ENCODE measurements at places on chromosomes 3 and 15. TPM values are rescaled to one million over a fixed set of nuclear protein-coding genes. Genes with fewer than 3 reads are reported as not detected.

DNA sequence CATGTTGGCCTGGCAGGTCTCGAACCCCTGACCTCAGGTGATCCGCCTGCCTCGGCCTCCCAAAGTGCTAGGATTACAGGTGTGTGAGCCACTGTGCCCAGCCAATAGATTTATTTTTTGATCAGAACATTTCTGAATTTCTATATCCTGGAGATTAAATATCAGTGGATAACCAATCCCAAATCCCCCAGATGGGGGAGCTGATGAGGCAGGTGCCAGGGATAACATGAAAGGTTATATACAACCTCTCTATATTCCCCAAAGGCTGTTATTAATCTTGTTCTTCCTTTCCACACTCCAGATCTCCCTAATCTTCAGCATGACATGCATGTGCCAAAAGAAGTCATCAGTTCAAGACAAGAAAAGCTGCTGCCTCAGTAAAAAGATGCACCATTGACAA lies 112.3 kb downstream of the WDR76 start:
- peaks cover 2% of the 10 kb centered on the region for H3K4me1 ChIP-seq
- no peak for DNase-seq
- H3K27ac ChIP-seq: no peak overlapping the region
- H3K36me3 ChIP-seq: no peaks in the 10 kb centered on the region
- H3K4me3 ChIP-seq: no peak overlapping the region
- no peaks in the 10 kb centered on the region for H3K27me3 ChIP-seq

The CFAP100 gene
- not detected for polyA plus RNA-seq

DNA sequence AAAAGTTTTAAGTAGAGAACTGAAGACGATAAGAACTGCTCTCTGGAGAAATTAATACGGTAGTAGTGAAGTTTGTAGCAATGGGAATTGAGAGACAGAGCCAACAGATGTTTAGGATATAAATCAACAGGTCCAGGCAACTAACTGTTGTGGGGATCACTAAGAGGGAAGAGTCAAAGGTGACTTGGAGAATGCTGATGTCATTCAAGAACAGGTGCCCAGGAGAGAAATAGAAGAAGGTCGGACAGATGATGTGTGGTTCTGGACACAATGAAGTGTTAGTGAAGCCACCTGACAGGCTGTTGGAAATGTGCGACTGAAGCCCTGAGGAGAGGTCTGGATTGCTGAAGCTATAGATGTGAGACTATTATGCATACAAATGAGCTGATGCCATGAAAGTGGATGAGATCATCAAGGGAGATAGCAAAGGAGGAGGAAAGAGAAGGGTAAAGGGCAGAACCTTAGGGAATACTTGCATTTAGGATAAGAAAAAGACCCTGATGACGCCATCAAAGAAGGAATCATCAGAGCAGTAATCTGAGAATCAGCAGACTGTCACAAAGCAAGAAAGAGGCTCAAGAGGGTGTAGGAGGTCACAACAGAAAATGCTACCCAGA lies 183.7 kb downstream of the FRMD5 start:
- H3K36me3 ChIP-seq: no peaks in the 10 kb centered on the region
- H3K4me3 ChIP-seq: no peak overlapping the region
- peaks cover 21% of the 10 kb centered on the region for H3K4me1 ChIP-seq
- no peaks in the 10 kb centered on the region for H3K27me3 ChIP-seq
- H3K27ac ChIP-seq: no peak overlapping the region

GRCh38 chr15:40307421-40308211 lies at the start of gene PLCB2:
Gene PLCB2, minus strand, starts transcription at chr15:40307935. Its CDS starts 263 bp downstream, at chr15:40307672.
- H3K4me1 ChIP-seq: no peaks in the 10 kb centered on the region
- H3K36me3 ChIP-seq: no peaks in the 10 kb centered on the region
- no peak for DNase-seq

The CRYGS gene
- 1.1 TPM for polyA plus RNA-seq

DNA sequence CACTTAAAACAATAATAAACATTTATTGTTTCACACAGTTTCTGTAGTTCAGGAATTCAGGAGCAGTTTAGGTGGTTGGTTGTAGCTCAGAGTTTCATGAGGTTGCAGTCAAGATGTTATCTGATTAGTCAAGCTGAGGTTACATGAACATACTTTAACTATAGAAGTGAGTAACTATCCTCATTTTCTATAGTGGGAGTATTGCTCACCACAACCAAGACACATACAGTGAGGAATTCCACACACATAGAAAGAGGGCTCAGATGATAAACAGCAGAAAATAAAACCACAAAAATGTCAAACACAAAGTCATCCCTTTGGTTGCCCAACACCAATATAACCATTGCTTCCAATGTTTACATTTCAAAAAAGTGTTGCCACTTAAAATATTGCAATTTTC lies 13.6 kb downstream of the SCN11A start:
- H3K4me3 ChIP-seq: no peak overlapping the region
- H3K27me3 ChIP-seq: no peaks in the 10 kb centered on the region
- no peak overlapping the region for H3K27ac ChIP-seq
- peaks cover 7% of the 10 kb centered on the region for H3K4me1 ChIP-seq
- no peaks in the 10 kb centered on the region for H3K36me3 ChIP-seq

GRCh38 chr3:29889215-29889614 lies 608.3 kb downstream of the RBMS3 start:
- DNase-seq: no peak
- no peaks in the 10 kb centered on the region for H3K36me3 ChIP-seq
- no peaks in the 10 kb centered on the region for H3K4me1 ChIP-seq
- H3K4me3 ChIP-seq: no peak overlapping the region
- no peaks in the 10 kb centered on the region for H3K27me3 ChIP-seq
- no peak overlapping the region for H3K27ac ChIP-seq

DNA sequence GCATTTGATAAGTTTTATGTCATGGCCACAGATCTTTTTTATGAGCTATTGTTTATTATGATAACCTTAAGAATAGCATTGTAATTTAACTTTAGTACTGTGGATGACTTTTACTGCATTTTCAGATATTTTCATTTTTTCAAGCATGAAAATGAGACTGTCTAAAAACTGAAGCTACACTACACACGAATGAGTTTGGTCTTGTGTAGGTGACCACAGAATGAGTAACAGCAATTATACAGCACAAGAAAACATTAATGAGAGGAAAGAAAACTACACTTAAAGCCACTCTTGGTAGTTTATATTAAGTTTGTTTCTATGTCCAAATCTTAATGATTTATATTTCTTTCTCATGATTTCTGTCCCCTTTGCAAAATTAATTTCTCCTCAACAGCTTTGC lies 809.2 kb downstream of the NAALADL2 start:
- no peak overlapping the region for H3K27ac ChIP-seq
- no peaks in the 10 kb centered on the region for H3K27me3 ChIP-seq
- H3K4me3 ChIP-seq: no peak overlapping the region
- no peaks in the 10 kb centered on the region for H3K4me1 ChIP-seq
- no peak for DNase-seq

DNA sequence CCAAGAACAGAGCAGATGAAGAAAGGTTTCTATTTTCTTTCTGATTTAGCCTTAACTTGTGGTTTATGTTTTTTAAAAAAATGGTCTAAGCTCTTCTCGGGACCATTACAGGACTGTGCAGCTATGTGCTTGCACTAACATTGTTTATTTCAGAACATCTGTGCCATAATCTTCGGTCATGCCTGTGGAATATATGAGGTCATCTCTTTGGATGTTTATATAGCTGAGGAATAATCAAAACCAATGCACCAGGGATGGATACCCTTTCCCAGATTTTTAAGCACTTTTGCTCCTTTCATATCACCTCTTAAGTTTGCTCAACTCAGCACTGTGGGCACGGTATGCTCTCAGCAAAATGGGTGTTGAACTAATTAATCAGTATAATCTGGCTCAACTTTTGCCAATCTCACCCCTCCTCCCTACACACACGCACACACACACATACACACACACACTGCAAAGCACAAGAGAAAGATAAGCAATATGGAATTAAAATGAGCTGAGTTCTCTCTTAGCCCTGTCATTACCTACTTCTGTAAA lies 268.5 kb upstream of the TMC3 start:
- H3K4me3 ChIP-seq: no peak overlapping the region
- no peak overlapping the region for H3K27ac ChIP-seq
- no peaks in the 10 kb centered on the region for H3K4me1 ChIP-seq
- no peaks in the 10 kb centered on the region for H3K36me3 ChIP-seq

DNA sequence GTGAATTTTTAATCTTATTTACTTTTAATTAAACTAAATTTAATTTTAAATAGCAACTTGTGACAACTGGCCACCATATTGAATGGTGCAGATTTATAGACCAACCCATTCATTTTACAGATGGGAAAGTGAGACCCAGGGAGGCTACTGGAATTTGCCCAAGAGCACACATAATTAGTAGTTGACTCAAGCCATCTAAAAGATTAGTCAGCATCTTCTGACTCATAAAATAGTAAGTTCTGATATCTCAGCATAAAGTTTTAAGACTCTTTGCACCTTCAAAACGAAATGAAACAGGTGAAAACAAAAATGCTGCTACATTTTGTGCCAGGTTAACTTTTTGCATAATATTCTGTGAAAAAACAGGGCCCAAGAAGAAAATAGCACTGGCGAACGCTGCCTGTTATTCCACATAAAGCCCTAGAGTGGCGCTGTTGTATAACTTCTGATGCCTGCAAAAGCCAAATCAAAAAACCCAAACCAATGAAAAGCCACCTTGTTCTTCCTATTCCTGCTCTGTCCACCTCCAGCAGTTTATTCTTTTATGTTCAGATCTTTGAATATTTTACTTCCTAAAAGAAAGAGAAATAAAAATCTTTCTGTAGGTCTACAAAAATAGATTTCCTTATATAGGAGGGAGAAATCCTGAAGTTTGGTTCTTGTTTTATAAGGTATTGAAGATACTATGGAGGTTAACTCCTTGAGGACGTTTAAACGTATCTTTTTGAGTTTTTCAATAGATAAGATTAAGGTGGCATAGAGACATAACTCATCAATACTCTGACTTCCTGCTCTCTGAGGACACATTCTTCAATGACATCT lies 62.8 kb downstream of the OTOL1 start:
- H3K27me3 ChIP-seq: no peaks in the 10 kb centered on the region
- peaks cover 4% of the 10 kb centered on the region for H3K4me1 ChIP-seq
- DNase-seq: no peak
- no peaks in the 10 kb centered on the region for H3K36me3 ChIP-seq

The NEK10 gene
- 0.98 TPM for polyA plus RNA-seq

- H3K4me3 ChIP-seq: no peak overlapping the region
- no peaks in the 10 kb centered on the region for H3K36me3 ChIP-seq
- H3K27ac ChIP-seq: no peak overlapping the region
- DNase-seq: no peak
- H3K27me3 ChIP-seq: peaks cover 36% of the 10 kb centered on the region
Measured at GRCh38 chr3:134003066-134003465, 26.7 kb downstream of the SLCO2A1 start.

The SLC35G2 gene
- 1.9 TPM for polyA plus RNA-seq

GRCh38 chr3:170442947-170443346 lies 24.3 kb downstream of the CLDN11 start:
- DNase-seq: no peak
- no peak overlapping the region for H3K4me3 ChIP-seq
- H3K27me3 ChIP-seq: no peaks in the 10 kb centered on the region
- H3K27ac ChIP-seq: no peak overlapping the region
- H3K4me1 ChIP-seq: peaks cover 9% of the 10 kb centered on the region

DNA sequence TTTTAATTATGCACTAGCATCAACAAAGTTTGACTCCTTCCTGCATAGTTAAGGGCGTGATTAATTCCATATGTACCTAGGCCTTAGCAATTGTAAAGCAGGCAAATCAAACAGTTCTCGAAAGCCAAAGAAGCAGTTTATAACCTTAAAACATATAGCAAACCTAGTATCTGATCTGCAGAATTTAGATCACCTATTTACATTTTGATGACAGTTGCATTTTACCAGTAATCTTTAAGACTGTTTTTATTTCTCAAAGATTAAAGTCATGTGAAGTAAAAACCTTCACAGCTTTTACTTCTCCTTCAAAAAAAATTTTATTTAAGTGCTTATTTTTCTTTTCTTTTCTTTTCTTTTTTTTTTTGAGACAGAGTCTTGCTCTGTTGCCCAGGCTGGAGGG lies 20.9 kb upstream of the UBP1 start:
- no peak overlapping the region for H3K27ac ChIP-seq
- no peak overlapping the region for H3K4me3 ChIP-seq
- H3K4me1 ChIP-seq: no peaks in the 10 kb centered on the region
- no peak for DNase-seq
- H3K27me3 ChIP-seq: no peaks in the 10 kb centered on the region

- H3K27me3 ChIP-seq: no peaks in the 10 kb centered on the region
- no peak for DNase-seq
- no peak overlapping the region for H3K4me3 ChIP-seq
- no peaks in the 10 kb centered on the region for H3K4me1 ChIP-seq
- H3K27ac ChIP-seq: no peak overlapping the region
- H3K36me3 ChIP-seq: no peaks in the 10 kb centered on the region
Measured at GRCh38 chr3:113070681-113071113, 79.9 kb downstream of the GTPBP8 start.

GRCh38 chr15:87910301-87910700 lies 346.2 kb downstream of the NTRK3 start:
- no peak overlapping the region for H3K27ac ChIP-seq
- H3K4me1 ChIP-seq: no peaks in the 10 kb centered on the region
- no peaks in the 10 kb centered on the region for H3K36me3 ChIP-seq
- no peak for DNase-seq
- no peak overlapping the region for H3K4me3 ChIP-seq

- DNase-seq: no peak
- H3K27ac ChIP-seq: no peak overlapping the region
- no peaks in the 10 kb centered on the region for H3K4me1 ChIP-seq
- H3K36me3 ChIP-seq: no peaks in the 10 kb centered on the region
- no peaks in the 10 kb centered on the region for H3K27me3 ChIP-seq
- H3K4me3 ChIP-seq: no peak overlapping the region
Measured at GRCh38 chr15:95603802-95604201, 726.7 kb upstream of the NR2F2 start.

DNA sequence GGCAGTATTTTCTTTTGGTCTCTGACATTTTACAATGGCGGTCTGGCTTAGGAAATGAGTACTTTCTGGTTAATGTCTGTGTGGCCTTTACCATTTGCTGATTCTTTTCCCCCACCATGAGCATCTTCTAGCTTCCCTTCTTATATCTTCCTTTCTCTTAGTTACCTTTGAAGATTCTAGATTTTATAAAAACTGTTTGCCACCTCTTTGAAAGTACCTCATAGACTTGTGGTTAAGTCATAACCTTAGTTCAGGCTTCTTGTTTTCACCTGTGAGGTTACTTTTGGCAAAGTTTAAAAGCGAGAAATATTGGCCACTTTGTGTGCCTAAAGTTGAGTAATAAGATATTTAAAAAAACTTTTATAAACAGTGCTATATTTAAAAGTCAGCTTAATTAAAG lies 147.4 kb downstream of the FMN1 start:
- H3K4me1 ChIP-seq: no peaks in the 10 kb centered on the region
- H3K27ac ChIP-seq: no peak overlapping the region
- no peak for DNase-seq
- no peaks in the 10 kb centered on the region for H3K36me3 ChIP-seq

The SLC22A14 gene
- polyA plus RNA-seq: 0.08 TPM
